ENCODE measurements at places on chromosomes 12 and 14.

GRCh38 chr12:88836156-88836555 is 255.9 kb upstream of the KITLG start:
- DNase-seq: no peak

- no peak for DNase-seq
Measured at GRCh38 chr14:88818018-88818417, 6.4 kb upstream of the TTC8 start.

DNA sequence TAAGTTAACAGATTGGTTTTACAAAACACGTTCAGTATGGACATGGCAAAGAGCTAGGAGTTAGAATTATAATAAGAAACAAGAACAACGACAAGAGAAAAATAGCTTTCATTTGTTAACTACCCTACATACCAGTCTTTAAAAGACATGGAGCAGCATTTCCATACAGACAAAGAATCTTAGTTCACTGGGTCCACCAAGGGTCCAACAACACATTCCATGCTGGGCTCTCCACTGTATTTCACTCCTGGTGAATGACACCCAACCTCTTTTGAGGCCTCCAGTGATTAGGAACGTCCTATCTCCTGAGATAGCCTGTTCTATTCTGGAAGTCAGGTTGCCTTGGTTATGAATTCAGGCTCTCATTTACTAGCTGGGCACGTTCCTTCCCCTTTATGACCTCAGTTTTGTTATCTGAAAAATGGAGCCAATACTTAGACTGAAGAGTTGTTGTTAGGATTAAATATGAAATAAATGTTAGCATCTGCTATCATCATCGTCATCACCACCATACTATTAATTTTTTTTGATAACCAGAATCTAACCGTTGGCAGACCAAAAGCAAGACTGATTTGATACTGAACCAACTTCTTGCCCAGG is 37.7 kb downstream of the C12orf75 start:
- no peak for DNase-seq

DNA sequence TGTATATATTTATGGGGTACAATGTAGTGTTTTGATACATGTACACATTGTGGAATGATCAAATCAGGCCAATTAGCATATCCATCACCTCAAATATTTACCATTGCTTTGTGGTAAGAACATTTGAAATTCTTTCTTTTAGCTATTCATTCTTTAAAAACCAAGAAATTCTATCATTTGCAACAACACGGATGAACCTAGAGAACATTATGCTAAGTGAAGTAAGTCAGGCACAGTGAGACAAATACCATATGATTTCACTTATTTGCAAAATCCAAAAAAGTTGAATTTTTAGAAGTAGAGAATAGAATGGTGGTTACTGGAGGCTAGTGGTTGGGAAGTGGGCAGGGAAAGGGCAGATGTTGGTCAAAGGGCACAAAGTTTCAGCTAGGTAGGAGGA is 129.3 kb upstream of the PTPRQ start:
- DNase-seq: no peak

GRCh38 chr14:63229330-63230059 is 25.3 kb downstream of the RHOJ start:
- DNase-seq: no peak

DNA sequence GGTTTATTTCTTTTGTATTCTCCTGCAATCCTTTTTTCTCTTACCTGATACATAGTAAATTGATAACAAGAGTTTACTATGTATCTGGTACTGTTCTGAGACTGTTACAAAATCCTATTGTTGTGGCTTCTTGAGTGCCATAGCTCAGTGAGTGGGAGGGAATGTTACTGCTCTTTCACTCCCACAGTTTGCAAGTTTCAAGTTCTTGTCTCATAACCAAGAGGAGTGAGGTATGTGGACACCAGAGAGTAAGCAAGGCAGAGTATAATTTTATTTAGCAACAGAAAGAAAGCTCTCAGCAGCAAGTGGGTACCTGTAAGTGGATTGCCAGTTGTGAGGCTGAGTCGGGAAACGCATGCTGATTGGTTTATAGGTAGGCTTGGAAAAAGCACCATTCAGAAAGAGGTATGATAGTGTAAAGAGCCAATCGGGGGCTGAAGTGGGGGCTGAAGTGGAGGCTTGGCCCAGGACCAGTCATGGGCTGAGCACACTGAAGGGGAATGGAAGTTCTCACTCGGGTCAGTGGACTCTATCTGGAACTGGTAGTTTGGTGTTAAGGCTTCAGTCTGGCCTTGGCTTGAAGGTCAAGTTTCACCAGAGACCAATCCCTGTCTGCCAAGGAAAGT is 850.8 kb downstream of the TMTC2 start:
- no peak for DNase-seq

GRCh38 chr12:94898388-94898787 is 105.1 kb downstream of the NDUFA12 start:
- DNase-seq: no peak

DNA sequence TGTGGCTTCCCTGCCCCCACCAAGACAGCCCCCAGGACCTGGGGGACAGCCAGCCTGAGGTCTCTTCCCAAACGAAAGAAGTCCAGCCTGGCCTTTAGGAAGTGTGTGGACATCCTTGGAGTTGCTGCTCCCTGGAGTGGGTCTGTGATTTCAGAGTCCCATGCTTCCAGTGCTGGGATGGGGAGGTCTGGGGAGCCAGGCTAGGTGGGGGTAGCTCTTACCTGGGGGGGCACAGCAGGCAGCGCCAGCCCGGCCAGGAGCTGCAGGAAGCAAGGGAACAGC is 509 bp downstream of the PGF start:
- no peak for DNase-seq

GRCh38 chr14:103002578-103003350 is 54.6 kb downstream of the CDC42BPB start:
- DNase-seq: no peak

- DNase-seq: no peak
Measured at GRCh38 chr14:75626396-75626795, 34.3 kb downstream of the ERG28 start.

DNA sequence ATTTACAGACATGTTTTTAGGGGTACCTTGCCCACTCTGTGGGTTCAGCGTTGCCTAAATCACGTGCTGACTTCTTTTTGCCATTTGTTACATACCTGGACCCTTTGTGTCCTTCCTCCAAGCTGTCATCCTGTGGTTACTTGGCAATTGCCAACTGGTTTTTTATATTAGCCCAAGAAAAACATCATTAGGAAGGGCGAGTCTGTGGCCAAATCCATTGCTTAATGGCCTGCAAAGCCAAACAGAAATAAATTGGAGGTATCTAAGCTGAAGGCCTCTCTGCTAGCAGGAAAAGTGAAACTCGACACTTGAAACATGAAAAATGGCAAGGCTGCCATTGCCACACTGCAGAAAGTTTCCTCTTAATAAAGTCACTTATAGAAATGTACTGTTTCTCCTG is 190.4 kb downstream of the NUAK1 start:
- DNase-seq: no peak

- DNase-seq: no peak
Measured at GRCh38 chr14:26323869-26324268, 274.0 kb downstream of the NOVA1 start.

GRCh38 chr14:93040443-93040842 is 75.3 kb downstream of the ITPK1 start:
- no peak for DNase-seq

- DNase-seq: no peak
Measured at GRCh38 chr14:91987192-91987591, 39.7 kb upstream of the FBLN5 start.

GRCh38 chr12:50603817-50604639 is 99.2 kb downstream of the DIP2B start:
- DNase-seq: no peak

DNA sequence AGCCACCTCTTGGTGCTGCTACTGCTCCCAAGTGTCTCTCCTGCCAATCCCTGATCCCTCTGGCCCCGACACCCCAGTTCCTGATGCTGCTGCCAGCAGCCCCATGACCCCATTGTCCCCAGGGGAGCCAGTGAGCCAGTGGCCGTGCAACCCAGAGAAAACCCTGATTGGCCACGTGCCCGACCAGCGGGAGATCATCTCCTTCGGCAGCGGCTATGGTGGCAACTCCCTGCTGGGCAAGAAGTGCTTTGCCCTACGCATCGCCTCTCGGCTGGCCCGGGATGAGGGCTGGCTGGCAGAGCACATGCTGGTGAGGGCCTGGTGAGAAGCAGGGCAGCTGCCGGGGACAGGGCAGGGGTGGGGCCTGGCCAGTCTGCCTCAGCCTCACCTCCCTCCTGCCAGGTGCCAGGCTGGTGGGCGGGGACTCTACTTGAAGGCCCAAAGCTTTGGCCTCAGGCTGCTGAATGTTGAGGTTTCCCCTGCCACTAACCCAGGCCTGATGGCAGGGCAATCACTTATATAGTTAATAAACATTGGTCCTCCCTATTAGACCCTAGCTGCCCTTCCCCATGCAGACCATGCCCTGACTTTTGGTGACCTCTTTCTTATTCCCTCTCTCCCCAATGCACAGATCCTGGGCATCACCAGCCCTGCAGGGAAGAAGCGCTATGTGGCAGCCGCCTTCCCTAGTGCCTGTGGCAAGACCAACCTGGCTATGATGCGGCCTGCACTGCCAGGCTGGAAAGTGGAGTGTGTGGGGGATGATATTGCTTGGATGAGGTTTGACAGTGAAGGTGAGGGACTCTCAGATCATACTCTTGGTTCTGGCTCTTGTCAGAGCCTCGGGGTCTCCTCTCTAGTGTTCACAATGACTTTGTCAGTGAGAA is 5.1 kb downstream of the PCK2 start:
- no peak for DNase-seq

DNA sequence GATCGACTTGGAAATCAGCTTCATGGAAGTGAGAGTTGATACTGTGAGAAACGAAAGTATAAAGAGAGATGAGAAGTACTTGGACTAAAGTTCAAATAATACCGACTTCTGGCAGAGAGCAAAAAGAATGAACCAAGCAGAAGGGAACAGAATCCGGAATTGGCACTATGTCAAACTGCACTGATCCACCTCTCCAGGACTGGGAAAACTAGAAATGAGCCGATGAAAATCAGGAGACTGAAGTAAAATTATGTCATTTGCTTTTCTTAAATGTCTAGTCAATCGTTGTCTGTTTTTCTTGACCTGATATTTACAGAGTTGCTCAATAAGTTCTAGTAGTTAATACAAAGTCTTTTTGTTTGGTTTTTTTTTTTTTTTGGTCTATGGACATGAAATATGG is 163.0 kb upstream of the FOXG1 start:
- no peak for DNase-seq

DNA sequence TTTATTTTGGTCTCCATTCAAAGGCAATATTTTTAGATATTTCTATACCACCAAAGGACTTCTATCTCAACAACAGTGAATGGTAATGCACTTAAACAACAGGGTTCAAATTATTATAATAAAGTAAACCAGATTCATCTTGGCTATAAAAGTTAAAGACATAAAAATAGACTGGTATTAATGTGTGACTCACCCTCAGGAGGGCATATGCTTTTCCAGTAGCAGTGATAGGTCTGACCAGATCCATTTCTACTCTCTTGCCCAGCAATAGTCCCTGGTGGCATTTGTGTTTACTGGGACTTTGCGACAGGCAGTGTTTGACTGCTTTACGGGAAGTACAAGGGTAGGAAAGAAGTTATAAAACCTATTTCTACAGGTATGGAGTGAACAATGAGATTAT is 353.2 kb upstream of the ATP2B1 start:
- no peak for DNase-seq

DNA sequence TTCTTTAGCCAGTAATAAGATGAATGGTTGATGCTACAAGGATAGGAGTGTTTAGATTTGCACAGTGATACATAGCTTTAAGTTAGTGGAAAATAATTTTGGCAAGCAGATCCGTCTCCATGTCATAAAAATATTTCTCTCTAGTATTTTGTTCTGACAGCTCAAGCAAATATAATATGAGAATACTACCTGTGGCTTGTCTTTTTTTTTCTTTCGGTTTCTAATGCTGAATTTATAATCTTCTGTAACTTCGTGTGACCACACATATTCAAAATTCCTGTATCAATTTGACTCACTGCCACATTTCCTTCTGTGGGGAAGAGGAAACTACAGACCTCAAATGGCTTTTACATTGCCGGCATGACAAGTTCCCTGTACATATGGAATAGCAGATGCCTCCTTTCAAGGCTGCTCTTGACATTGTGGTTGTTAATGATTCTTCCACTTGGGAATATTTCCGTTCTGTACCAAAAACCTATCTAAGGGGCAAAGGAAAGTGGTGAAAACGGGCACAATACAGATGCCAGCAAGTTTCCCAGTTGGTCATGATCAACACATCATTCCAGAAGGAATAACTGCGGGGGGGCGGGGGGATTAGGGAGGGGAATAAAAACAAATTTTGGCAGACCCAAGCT is 103.6 kb upstream of the CCDC91 start:
- no peak for DNase-seq

- no peak for DNase-seq
Measured at GRCh38 chr12:125064492-125064891, 743 bp upstream of the AACS start.

- no peak for DNase-seq
Measured at GRCh38 chr12:68565391-68565903, 45.3 kb upstream of the RAP1B start.

DNA sequence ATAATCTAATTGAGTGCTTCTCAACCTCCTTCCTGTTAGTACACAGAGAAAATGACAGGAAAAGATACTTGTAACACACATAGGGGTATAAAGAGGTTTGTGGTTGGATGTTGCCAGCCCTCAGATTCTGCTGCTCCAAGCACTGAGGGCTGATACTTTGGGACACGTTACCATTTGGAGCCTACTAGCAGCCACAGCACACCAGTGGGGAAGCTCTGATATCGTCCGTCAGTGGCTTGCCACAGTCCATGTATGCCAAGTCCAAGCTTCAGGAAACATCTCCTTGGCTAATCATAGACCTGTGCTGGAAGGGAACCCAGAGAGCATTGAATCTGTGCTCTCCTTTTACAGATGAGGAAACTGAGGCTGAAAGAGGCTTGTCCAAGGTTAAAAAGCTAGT is 22.3 kb downstream of the B4GALNT3 start:
- no peak for DNase-seq

GRCh38 chr14:94768141-94768520 is 1.8 kb downstream of the GSC start:
- no peak for DNase-seq

- no peak for DNase-seq
Measured at GRCh38 chr14:51884086-51884927, 23.9 kb downstream of the GNG2 start.

DNA sequence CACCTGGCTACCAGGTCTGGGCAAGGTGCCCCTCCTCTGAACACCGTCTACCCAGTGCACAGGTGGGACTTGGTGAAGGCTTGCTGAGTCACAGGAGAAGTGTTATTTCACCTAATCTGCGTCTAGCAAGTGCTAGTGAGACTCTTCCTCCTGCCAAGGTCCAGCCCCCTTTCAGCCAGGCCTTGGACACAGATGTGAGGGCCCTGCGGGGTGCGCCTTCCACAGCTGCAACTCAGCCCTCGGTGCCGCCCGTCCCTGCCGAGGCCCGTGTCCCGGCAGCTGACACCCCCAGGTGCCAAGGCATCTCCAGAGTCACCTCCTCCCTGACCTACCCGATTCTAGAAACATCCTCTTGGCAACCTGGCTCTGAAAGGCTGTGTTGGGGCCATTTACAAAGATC is 55.1 kb downstream of the PRIMA1 start:
- no peak for DNase-seq

- no peak for DNase-seq
Measured at GRCh38 chr12:50006280-50006679, 19.0 kb downstream of the RACGAP1 start.

GRCh38 chr14:89254166-89254909 is 162.7 kb downstream of the FOXN3 start:
- DNase-seq: no peak

GRCh38 chr14:20306079-20306423 is 300 bp upstream of the TTC5 start:
- DNase-seq: no peak

- no peak for DNase-seq
Measured at GRCh38 chr12:91327131-91327530, 144.5 kb upstream of the DCN start.

Measured in activated CD4-positive, alpha-beta T cell treated with anti-CD3 and anti-CD28 coated beads, Interleukin-2, amount 50 U/mL, for 24 hours (primary cell).